CD8-positive, alpha-beta T cell (primary cell): ENCODE measurements at places on chromosomes 2 and 18.

GRCh38 chr2:98317214-98317613, 29.0 kb upstream of the CNGA3 start:
- DNase-seq = no peak

GRCh38 chr2:104923665-104924064, 69.8 kb downstream of the POU3F3 start:
- DNase-seq = no peak

- DNase-seq = no peak
These were observed 3.7 kb downstream of the TNFRSF11A start for GRCh38 chr18:62328586-62329525.

- no peak for DNase-seq
These were observed 82.1 kb upstream of the POMC start for GRCh38 chr2:25250331-25251070.

GRCh38 chr2:86330001-86330400, 7.4 kb downstream of the REEP1 start:
- DNase-seq = no peak

DNA sequence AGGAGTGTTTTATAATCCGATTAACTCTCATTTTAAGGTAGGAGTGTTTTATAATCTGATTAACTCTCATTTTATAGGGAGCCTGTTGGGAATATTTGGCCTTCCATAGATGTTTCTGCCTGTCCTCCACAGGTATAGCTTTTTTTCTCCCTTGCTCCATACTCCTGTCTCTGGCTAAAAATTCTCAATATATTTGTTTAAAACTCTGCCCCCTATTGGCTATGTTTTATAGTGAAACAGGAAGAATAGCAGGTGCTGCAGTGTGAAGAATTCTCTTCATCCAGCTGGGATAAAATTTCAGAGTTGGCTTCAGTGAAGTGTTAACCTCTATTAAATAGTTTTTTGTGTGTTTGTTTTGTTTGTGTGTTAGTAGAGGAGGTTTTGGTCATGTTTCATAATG, 1046.0 kb upstream of the TMEFF2 start:
- no peak for DNase-seq

- no peak for DNase-seq
These were observed 221.1 kb downstream of the ANAPC1 start for GRCh38 chr2:111662771-111663470.

DNA sequence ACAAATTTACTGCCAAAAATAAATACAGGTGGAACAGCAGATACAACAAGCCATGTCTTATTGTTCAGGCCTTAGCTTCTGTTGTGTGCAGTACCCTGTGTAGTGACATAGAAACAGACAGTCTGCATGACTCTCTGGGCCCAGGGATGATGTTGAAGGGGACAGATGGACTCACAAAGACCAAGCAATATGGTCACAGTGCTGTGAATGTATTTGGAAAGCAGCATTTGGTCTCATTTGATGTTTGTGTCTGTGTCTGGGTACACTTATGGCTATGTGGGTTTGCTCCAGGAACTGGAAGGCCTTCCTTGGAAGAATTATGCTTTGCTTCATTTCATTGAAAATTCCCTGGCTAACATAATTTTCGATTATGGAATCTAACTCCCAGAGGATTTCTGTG, 158.5 kb downstream of the CDC42EP3 start:
- no peak for DNase-seq

DNA sequence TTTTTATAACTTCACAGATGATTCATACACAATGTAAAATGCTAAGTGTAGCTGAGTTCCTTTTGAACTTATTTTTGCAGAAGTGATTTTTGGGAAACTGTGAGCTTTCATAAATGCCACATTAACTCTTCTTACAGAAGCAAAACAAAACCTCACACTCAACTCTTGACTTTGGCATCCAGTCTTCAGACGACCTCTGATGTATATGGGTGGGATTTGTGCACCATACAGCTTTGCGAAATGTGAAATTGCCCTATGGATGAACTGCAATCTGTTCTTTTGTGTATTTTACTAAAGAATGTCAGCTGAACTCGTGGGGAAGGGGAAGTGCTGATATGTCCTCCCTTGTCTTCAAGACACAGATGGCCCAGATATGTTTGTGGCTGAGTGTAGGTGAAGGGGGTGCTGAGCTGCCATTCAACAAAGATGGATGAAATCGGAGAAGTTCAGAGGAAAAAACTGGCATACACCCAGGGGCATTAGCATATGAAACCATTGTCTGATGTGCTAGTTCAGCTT, 218.3 kb downstream of the PTGR3 start:
- DNase-seq = no peak

GRCh38 chr2:193377789-193378188, 1183.1 kb upstream of the TMEFF2 start:
- DNase-seq = no peak

DNA sequence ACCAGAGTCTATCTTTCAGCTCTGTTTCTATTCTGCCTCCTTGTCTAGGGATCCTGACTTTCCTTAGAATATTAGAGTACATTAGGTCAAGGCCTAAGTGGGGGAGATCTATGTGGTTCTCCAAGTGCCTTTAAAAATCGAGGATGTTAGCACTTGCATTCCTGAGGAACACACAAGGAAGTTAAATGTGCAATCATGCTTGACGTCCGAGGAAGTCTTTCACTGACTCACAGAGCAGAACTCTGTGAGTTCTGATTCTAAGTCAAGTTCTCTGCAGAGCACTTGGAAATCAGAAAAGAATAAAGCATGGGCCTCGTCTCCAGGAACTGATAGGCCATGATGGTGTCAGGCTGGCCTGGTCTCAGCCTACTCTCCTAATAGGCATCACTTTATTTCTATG, 17.2 kb downstream of the FHOD3 start:
- DNase-seq = no peak

DNA sequence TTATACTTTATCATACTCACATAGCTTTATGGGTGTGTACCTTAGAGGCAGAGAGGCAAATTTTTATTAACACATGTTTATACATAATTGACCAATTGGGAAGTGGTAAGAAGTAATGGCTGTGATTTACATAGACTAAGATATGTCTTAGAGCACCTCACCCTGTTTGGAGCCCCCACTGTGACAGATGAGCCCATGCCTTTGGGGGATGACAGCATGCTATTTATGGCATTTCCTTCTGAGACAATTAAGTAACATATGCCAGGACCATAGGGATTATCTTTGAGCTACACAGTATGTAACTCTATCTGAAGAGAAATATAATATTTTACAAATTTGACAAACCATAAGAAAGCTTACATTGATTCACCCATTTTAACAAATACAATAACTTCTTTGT, 1655.3 kb upstream of the ACVR2A start:
- no peak for DNase-seq

- DNase-seq = no peak
These were observed 26.7 kb downstream of the GPC1 start for GRCh38 chr2:240462073-240462706.

- DNase-seq = no peak
These were observed 112.2 kb upstream of the PXDN start for GRCh38 chr2:1856475-1856874.

GRCh38 chr2:140990416-140990815, 1140.4 kb downstream of the LRP1B start:
- no peak for DNase-seq

- no peak for DNase-seq
These were observed 162.0 kb upstream of the SOX11 start for GRCh38 chr2:5530011-5530696.

DNA sequence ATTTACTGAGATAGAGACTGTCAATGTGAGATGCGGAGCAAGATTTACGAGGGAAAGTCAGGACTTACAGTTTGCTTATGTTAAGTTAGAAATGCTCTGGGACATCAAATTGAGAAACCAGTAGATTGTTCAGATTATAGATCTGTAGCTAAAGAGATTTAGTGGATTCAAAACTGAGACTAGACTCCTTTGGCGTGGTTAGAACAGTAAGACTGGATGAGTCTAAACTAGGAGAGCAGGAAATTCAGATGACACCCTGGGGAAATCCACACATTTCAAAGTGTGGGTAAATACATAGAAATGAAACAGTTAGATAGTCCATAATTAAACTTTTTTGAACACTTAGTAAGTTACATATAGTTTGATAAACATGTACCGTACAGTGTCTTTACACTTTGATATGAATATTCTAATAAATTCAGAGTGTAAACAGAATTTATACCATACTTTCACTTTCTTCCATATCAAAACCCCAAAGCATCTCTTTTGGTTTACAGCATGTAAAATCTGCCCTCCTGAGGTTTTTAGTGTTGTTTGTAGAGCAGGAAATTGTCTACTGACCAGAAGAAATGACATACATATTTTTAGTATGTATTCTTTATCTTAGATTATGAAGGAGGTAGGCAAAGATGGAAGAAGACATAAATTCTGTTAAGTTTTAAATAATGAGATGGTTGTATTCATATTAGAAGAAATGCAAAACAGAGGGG, 231.5 kb downstream of the NYAP2 start:
- DNase-seq = no peak

DNA sequence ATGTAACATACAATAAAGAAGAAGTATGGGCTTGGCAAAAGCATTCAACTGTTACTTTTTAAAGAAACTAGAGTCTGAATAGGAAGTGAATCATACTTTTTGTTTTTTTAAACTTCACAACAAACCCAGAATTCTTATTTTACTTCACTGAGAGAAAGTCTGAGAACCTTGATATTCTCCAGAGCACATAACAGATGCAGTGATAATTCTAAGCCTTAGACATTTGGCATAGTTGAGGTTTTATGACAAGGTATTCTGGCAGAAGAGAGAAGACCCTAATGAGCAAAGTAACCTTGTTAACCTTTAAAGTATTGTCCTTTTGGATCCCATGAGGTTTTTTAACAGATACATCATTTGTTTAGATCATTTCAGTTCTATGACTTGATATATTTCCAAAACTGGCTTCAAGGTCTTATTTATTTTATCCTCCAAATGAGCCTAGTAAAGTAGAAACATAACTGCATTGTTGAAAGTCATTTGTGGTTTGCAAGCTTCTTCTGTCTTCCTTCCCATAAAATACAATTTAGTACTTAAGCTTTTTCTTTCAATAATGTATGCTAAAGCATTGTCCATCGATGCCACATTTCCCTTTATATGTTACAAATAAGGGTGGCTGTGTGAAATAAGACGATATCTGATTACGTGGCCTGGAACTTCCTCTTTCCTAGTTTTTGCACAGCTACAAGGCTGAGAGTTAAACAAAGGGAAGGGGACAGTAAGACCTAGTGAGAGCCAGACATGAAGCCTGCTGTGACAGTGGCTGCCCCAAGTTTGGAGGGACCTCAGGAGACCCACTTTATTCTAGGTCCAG, 86.1 kb upstream of the ITPRID2 start:
- no peak for DNase-seq

DNA sequence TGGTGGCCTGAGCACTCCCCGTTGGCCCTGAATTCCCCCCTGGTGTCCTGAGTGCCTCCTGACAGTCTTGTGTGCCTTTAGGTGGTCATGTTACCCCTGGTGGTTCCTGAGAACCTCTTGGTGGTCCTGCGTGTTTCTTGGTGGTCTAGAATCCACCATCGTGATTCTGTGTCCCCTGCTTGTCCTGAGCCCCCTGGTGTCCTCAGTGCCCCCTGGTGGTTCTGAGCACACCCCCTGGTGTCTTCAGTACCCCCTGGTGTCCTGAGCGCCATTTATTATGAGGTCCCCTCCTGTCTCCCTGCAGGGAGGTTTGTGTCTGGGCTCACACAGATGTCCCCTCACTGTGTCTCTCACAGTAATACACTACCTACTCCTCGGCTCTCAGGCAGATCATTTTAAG, 61.3 kb upstream of the MAL start:
- no peak for DNase-seq

GRCh38 chr2:49360407-49360767, 206.1 kb upstream of the FSHR start:
- no peak for DNase-seq

DNA sequence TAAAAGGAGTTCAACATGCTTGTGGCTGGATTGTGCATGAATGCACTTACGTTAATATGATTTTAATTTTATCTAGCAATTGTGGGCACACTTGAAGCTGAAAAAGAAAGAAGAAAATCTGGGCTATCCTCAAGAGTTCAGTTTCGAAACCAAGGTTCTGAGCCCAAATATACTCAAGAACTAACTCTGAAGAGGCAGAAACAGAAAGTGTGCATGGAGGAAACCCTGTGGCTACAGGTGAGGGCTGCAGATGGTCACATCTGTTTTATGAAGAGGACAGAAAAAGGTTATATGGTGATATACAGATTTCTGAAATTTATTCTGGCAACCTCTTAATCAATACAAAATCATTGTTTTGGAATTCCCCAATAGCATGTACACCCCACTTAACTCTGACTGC, 57.3 kb downstream of the ITGA6 start:
- no peak for DNase-seq

GRCh38 chr2:45435316-45435715, 175.8 kb downstream of the SRBD1 start:
- no peak for DNase-seq

- no peak for DNase-seq
These were observed 280.6 kb downstream of the NCKAP5 start for GRCh38 chr2:133287709-133288108.

- DNase-seq = no peak
These were observed 20.3 kb upstream of the REG3G start for GRCh38 chr2:79005216-79005615.

- no peak for DNase-seq
These were observed 128.2 kb downstream of the MCFD2 start for GRCh38 chr2:46787364-46787763.

GRCh38 chr2:146392186-146392585, 1452.6 kb upstream of the ACVR2A start:
- DNase-seq = no peak

GRCh38 chr2:215967590-215968378, 45.6 kb downstream of the MREG start:
- DNase-seq = no peak

DNA sequence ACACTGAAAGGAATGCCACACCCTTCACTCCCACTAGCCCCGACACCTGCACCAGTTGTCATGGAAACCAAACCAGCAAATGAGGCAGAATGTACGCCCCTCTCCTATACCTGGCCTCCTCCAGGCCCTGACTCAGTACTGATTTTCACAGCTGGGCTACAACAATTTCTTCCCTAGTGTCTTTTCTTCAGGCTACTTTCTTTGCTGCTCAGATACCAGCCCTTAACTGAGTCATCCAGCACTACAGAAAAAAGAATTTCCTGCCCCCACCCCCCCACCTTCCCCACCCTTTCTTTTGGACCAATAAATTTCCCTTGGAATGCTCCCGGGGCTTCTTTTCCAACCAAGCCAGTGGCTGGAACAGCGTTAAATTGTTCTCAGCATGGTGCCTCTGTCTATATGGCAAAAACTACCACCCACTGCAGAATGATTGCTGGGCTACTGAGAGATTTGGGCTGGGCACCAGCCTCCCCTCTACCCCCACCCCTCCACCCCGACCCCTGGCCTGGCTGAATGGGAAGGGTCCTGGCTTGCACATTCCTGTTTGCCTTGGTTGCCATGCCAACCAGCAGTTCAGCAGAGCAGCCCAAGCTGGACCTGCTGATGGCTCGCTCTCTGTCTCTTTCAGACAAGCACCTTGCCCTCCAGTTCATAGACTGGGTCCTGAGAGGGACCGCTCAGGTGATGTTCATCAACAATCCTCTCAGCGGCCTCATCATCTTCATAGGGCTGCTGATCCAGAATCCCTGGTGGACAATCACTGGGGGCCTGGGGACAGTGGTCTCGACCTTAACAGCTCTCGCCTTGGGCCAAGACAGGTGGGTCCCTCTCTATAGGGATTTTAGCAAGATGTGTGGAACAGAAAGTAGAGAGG, 11.3 kb downstream of the SLC14A2 start:
- no peak for DNase-seq
